ENCODE measurements at places on chromosomes 1 and 21.

GRCh38 chr1:94641990-94642389 lies 100.4 kb upstream of the F3 start:
- DNase-seq, result no peak

GRCh38 chr1:189929501-189930099 lies 548.1 kb downstream of the BRINP3 start:
- DNase-seq, result no peak

GRCh38 chr1:159079525-159079924 lies 3.0 kb upstream of the AIM2 start:
- no peak for DNase-seq

DNA sequence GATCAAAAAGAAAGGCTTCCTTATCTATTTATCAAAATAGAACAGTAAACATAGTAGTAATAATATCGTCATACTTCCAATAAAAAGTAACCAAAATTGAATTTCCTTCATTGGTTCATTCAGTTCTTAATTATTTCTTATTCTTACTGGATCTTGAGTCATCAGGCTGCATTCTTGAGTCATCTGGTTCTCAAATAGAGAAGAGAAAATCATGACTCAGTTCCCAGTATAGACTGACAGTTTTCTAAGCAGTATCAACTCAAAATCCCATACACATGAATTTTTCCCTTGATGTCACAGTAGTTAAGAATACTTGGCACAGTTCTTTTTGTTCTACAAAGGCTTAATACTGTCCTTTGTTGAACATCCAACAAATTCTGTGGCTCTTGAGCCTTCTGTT lies 626.9 kb upstream of the ADGRL4 start:
- no peak for DNase-seq

- no peak for DNase-seq
These were observed 185.5 kb upstream of the C1orf174 start for GRCh38 chr1:4085546-4085945.

GRCh38 chr1:7008331-7008730 lies 223.1 kb downstream of the CAMTA1 start:
- DNase-seq, result no peak

GRCh38 chr1:178277793-178278530 lies 184.1 kb downstream of the RASAL2 start:
- DNase-seq, result no peak

DNA sequence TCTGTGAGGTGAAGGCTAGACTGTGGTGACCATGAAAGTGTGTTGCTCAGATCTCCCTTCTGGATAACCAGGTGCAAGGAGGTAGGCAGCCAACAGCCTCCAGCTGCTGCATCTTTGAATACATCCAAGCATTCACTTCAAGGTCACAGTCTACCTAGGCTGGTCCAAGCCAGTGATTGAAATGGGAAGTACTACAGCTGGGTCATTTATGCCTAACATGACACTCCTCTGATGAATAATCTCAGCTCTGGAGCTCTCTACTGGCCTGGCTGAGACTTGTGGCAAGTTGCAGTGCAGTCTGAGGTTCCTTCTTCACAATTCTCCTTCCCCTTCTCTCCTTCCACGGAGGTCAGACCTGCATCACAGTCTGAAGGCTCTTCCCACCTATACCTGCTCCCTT lies 35.0 kb upstream of the ARHGAP29 start:
- DNase-seq, result no peak

GRCh38 chr1:235425357-235425756 lies 58.1 kb downstream of the TBCE start:
- no peak for DNase-seq

DNA sequence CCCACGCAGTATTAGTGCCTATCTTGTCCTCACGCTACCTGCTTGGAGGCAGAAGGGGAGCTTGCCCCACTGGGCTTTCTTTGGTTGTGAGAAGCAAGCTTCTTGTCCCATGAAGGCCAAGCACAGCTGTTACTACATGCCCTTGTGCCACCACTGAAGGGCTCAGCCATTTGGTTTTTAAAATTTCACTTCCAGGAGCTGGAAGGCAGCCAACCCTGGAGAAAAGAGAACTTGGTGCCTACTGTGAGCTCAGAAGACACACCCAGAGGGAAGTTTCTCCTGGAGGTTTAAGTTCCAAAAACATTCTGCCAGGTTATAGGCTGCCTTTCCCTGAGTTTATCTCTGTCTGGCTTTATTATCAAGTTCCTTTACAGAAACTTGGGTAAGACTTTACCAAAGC lies 187.4 kb downstream of the SLC35F3 start:
- no peak for DNase-seq

DNA sequence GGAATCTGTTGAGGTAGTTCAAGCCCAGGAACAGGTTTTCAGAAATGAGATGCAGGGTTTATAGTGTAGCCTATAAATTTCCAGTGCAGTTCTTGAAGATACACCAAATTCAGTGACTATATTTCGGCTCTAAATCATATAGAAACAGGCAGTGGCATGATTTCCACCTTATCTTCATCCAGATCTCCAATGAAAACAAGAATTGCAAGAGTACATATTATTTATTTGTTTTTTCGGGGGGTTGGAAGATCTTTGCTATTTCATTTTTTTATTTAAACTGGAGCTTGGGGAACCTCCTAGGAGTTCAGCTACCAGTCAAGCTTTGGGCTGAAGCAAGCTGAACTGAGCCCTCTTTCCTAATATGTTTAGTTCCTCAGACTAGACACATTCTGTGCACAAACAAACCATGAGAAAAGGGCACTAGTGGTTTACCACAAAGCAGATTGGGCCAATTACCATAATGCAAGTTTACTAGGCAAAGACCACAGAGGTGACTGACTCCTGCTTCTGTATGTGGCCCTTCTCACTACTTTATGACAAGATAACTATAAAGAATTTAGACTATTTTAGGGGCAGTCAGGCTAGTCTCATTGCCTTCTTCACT lies 68.5 kb downstream of the RGS2 start:
- no peak for DNase-seq

DNA sequence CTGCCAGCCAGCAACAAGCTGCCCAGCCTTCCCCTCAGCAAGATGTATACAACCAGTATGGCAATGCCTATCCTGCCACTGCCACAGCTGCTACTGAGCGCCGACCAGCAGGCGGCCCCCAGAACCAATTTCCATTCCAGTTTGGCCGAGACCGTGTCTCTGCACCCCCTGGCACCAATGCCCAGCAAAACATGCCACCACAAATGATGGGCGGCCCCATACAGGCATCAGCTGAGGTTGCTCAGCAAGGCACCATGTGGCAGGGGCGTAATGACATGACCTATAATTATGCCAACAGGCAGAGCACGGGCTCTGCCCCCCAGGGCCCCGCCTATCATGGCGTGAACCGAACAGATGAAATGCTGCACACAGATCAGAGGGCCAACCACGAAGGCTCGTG lies 13.3 kb upstream of the PIGV start:
- DNase-seq, result no peak

- no peak for DNase-seq
These were observed 158.5 kb upstream of the FGGY start for GRCh38 chr1:59138402-59138801.

DNA sequence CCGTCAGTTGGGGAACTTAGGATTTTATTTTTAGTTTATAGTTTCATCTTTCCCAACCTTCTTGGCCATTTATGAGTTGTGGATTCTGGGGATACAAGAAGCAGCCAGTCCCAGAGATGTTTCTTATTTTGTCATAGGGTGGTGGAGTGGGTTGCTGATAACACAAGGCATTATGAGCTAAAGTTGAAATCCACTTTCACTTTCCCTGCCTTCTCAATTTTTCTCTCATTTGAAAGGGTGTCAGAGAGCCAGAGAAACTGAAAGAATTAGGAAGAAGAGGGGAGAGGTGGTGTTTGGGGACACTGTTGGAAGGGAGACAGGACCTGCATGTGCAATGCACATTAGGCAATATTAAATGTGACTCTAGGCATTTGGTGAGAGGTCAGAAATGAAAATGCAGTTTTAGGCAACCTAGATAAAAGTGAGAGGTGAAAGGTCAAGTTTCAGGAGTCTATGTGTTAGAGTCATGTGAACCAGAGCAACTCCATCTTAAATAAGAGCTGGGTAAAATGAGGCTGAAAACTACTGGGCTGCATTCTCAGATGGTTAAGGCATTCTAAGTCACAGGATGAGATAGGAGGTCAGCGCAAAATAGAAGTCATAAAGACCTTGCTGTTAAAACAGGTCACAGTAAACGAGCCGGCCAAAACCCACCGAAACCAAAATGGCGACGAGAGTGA lies 71.1 kb upstream of the F3 start:
- DNase-seq, result no peak

DNA sequence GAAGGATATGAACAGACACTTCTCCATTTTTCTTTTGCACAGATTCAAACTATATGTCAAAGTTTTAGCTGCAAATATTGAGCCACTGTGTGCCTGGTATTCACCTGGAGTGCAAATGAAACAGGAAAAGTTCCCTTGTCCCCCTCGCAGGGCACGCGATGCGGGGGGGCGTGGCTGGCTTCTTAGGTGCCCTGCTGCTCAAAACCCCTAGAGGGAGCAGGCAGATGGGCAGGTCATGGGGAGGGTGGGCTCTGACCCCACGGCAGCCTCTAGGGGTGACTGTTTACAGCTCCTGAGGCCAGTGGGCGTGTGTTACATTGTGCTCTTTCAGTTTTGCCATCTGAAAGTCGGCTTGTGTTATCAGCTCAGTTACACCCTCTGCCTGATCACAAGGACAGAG lies 931.2 kb upstream of the B3GALT2 start:
- no peak for DNase-seq

DNA sequence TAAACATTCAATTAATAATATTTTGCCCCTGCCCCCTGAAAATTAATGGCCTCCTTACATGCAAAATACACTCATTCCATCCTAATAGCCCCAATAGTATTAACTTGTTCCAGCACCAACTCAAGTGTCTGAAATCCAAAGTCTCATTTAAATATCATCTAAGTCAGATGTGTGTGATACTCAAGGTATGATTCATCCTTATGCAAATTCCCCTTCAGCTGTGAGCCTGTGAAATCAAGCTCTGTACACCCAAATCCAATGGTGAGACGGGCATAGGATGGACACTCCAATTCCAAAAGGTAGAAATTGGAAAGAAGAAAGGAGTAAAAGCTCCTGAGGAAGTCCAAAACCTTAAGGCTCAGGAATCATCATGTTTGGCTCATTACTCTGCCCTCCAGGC lies 83.5 kb downstream of the HHAT start:
- no peak for DNase-seq

- DNase-seq, result no peak
These were observed 1.8 kb downstream of the USP24 start for GRCh38 chr1:55213151-55213884.

GRCh38 chr1:36411674-36412648 lies 14.3 kb upstream of the LSM10 start:
- DNase-seq, result no peak

- no peak for DNase-seq
These were observed 35.2 kb downstream of the TGFBR3 start for GRCh38 chr1:91850708-91851107.

- DNase-seq, result no peak
These were observed 11.3 kb upstream of the KIRREL1 start for GRCh38 chr1:157982136-157982535.

DNA sequence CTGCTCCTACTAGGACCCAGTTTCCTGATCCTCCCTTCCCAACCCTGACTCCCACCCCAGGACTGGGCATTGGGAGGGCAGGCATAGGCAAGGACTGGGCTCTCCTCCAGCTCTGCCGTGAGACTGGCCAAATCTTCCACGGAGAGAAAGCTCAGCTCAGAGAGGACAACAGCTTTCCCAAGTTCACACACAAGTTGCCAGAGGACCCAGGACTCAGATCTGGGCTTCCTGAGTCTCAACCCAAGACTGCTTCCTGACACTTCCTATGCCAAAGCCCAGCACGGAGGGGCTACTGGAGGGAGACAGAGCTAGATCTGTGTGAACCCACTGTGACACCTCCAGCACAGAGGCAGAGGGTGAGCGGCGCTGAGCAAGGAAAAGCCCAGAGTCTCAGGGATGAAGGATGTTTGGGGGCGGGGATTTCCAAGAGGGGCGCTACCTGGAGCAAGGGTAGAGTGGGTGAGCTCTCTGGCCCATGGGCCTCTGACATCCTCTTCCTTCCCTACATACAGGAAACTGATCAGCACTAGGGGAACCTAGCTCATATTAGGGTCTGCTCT lies 7.1 kb downstream of the PDZK1IP1 start:
- no peak for DNase-seq

DNA sequence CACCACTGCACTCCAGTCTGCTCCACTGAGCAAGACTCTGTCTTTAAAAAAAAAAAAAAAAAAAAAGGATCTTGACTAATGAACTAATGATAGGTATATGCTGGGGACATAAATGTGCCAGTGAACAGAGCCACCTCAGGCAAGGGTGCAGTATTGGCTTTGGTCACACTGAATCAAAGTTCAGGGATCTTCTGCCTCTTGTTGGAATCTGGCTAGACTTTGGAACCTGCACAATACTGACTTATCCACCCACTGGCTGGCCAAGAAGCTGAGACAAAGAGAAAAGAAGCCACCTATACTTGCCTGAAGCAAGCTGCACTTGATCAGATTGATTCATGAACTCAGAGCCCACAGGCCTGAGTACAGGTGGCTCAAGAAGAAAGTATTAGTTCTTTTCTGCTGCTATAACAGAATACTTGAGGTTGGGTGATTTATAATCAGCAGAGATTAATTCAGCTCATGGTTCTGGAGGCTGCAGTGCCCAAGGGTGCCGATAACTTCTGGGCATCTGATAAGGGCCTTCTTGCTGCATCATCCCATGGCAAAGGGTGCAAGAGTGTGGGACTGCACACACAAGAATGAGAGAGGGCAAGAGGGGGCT lies 172.0 kb downstream of the FGGY start:
- no peak for DNase-seq

GRCh38 chr21:45643021-45643980 lies at the start of gene PCBP3:
Gene PCBP3, plus strand, starts transcription at chr21:45643725. Its CDS starts 206,361 bp downstream, at chr21:45850086.
- peak; percentile 89 for DNase-seq

DNA sequence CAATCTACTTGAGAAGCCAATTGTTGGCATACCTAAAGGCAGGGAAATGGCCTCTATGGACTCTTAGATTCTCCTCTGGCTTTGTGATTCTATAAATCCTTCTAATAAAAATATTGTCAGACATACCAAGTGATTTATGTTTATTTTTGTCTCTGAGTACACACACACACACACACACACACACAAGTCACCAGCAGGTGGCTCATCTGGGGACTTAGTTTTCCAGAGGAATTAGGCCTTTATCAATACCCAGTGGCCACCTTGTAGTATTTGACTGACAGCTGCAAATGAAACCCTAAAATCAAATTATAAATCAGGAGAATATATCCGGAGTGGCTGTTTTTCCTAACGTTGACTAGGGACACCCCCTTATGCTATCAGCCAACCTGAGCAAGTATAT lies 258.5 kb downstream of the BRINP2 start:
- no peak for DNase-seq

GRCh38 chr21:29313662-29314408 lies 15.1 kb downstream of the BACH1 start:
- no peak for DNase-seq

DNA sequence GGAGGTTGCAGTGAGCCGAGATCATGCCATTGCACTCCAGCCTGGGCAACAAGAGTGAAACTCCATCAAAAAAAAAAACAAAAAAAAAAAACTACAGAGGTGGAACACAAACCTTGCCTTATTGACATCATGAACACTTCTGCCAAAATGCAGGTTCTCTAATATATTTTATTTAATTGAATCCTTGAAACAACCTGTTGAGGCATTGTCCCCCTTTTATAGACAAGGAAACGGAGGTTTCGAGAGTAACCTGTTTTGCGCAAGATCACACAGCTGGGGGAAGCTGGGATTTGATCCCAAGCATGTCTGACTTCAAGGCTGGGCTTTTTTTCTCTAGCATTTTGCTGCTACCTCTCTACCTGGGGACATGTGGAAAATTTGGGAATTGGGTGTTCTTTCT lies 2.8 kb downstream of the SZRD1 start:
- no peak for DNase-seq
